ENCODE measurements at places on chromosomes 16 and 17.

DNA sequence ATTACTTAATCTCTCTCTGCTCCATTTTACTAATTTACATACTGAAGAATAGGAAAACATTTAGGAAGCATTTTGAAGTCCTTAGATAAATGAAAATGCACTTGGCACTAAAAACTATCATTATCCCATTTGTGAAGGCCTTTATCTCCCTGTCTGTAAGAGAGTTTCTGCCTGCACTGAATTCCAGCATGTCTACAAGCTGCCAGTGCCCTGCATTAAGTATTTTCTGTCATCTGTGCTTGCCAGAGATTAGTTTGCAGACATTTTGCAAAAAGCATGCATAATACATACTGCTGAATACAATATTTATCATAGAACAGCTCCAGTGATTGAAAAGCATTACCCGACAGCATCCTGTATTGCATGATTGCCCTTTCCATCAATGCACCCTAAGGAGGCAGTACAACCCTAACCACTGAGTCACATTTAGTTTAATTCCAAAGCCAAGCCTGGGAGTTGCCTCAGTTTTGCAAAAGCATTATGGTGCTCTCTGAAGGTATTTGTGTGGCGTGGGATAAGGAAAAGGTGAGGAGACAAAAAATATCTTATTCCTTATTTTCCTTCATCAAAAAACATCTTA lies 280.2 kb upstream of the TOM1L1 start:
- DNase-seq, result no peak

DNA sequence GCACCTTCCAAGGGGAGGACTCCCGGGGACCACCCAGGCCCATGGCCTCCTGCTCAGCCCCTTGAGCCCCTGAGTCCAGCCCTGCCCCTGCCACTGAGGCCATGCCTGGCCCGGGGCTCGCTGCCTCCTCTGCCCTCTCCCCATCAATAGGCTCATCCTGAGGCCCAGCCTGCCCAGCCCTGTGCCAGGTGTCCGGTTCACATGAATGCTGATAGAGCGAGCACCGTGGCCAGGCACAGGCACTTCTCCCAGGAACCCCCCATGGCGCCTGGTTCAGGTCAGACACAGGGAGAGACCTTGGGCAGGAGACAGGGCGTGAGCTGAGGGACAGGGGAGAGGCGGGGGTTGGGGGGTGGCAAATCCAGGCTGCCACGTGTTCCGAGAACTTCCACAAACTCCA lies 2.8 kb upstream of the PVALEF start:
- no peak for DNase-seq

DNA sequence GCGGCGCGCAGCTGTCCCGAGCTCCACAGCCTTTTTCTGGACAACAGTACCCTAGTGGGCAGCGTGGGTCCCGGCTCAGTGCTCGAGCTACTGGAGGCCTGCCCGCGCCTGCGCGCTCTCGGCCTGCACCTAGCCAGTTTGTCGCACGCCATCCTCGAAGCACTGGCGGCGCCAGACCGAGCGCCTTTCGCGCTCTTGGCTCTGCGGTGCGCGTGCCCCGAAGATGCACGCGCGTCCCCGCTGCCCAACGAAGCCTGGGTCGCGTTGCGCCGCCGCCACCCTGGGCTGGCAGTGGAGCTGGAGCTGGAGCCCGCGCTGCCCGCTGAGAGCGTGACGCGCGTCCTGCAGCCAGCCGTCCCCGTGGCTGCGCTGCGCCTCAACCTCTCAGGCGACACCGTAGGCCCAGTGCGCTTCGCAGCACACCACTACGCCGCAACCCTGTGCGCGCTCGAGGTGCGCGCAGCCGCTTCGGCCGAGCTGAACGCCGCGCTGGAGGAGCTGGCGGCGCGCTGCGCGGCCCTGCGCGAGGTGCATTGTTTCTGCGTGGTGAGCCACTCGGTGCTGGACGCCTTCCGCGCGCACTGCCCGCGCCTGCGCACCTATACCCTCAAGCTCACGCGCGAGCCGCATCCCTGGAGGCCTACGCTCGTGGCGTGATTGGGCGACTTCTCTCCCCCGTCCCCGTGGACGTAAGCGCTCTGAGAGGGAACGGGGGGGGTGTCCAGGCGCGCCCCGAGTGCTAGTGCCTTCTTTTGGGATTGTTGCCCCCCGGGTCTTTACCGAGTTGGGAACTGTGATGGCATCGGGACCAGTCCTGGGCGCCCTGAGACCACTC lies 1.2 kb upstream of the HSF4 start:
- DNase-seq, result no peak

GRCh38 chr17:8153031-8153451 lies 837 bp upstream of the PER1 start:
- no peak for DNase-seq

DNA sequence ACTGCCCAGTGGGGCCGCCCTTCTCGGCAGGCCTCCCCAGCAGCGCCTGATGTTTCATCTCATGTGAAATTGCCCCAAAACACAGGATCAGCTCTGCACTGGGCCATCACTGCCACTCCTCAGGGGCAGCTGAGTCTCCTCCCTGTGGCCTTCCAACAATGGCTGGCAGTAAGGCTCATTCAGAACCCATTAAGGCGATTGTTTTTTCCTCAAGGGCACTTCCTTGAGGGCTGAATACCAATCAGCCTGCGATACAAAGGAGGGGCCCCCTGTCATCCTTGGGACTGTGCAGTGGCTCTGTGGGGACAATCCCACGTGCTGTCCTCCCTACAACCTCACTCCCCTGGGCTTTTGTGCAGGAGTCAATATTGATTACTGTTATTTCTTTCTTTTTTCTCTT lies 47.5 kb downstream of the XYLT1 start:
- DNase-seq, result no peak

DNA sequence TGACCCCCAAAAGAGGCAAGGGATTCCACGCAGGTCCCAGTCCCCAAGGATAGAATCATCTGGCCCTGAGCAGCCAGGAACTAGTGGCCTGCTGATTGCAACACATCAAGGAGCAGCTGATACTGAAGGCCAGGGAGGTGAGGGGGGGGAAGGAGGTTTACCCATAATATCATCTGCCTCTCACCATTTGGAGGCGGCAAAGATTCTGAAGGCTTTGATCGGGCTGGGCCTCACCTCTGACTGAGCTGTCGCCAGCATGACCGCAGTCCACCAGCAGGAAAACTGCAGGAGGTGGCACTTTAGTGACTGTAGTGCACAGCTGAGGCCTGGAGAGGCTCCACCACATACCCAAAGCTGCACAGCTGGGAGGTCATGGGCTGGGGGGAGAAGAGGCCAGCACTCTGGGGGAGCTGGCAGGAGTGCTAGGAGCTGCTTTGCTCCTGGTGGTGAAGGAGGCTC lies 20.5 kb upstream of the ITGA3 start:
- DNase-seq, result no peak

GRCh38 chr17:28256881-28257280 lies 62.1 kb upstream of the TMEM97 start:
- DNase-seq, result no peak

DNA sequence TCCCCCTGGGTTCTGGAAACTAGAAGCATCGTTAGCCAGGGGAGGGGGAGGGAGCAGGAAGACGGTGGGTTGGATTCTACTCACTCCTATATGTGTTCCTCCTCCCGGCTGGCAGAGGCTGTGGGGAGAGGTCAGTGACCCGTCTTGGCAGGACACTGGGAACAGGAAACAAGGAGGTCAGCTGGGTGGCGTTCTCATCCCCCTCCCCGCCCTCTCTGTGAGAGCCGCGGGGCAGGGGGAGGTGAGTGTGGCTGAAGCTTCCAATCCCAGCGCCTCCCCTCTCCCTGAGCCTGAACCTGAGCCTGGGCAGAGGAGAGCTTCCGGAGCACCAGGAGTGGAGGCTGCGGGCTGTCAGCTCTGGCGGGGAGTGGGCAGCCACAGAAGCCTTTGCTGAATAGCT lies 12.5 kb downstream of the GPRC5C start:
- DNase-seq, result no peak

DNA sequence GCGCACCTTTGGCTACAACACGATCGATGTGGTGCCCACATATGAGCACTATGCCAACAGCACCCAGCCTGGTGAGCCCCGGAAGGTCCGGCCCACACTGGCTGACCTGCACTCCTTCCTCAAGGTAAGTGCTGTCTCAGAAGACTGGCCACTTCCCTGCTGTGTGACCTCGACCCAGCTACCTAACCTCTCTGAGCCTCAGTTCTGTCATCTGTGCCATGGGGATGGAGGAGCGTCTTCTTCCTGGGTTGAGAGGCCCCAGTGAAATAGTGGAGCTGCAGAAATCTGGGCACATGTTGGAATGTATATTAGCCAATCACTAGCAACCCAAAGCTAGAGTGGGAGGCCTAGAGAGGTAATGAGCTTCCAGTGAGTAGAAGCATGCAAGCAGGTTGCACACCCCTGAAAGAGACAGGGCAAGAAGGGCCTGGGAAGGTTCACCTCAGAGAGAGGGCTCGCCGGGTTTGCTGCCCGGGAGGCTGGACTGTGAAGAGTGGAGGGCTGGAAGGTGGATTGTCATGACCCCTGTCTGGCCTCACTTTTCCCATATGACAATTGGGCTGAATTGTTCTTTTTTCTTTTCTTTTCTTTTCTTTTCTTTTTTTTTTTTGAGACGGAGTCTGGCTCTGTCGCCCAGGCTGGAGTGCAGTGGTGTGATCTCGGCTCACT lies 521 bp downstream of the SLC12A3 start:
- DNase-seq, result no peak

GRCh38 chr17:28547623-28548416 lies 4.6 kb downstream of the UNC119 start:
- no peak for DNase-seq

GRCh38 chr16:17101646-17102045 lies 369.1 kb downstream of the XYLT1 start:
- no peak for DNase-seq

DNA sequence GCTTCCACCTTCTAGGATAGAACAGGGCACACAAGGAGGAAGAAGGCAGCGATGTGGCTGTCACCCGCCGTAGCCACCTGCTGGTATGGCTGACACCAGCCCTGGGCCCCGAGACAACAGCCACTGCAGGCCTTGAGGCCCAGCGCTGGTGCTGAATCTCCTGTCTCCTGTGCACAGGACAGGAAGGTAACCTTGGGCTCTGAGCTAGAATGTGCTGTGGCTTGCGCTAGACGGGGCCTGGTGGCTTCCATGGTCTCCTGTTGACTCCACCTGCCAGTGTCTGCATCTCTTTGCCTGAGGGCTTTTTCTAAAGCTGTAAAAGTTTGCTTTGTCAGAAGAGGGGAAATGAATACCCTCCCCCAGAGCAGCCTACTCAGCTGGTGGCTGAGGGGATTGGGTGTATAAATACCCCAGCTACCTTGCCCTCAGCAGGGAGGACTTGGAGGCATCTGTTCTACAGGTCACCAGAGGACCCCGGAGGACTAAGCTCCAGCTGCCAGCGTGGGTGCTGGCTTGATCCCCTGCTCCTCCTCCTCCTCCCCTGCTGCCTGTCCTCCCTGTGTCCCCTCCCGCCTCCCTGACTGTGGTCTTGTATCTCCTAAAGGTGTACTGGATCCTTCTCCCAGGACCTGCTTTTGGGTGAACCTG lies 76.1 kb upstream of the SDK2 start:
- no peak for DNase-seq

DNA sequence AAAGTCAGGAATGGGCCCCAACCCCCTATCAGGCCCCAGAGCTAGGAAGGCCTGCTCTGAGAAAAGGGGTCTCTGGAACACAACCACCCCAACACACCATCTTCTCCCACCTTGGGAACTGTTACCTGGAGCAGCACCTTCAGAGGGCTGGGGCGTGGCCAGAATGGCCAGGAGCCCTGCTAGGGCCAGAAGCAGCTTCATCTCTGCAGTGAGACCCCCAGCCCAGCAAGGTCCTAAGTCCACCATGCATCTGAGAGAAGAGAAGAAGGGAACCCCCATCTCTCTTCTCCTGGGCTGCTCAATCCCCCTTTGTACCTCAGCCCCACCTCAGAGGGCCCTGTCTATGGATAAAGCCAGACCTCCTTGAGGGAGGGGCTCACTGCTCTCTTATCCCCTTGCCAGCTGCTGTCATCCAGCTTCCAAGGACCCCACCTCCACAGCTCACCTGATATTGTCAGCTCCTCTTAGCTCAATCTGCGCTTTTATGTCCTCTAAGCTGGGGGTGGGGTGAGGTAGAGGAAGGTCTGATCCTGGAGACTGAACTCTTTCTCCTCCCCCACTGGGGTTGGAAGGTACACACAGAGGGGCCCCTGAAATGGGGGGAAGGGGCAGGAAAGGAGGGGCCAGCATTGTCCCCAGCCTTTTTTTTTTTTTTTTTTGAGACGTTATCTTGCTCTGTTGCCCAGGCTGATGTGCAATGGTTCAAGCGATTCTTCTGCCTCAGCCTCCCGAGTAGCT lies at the start of gene MPO:
MPO (minus strand) TSS at position 456 of the 738 bp plus-strand sequence; CDS start at position 279, 177 bp downstream.
- DNase-seq, result no peak

GRCh38 chr17:16428098-16428882 lies 12.9 kb downstream of the TRPV2 start:
- DNase-seq, result no peak
